Left cardiac atrium (tissue), 4 donors: ENCODE measurements at places on chromosomes 7 and 10. TPM values are rescaled to one million over a fixed set of nuclear protein-coding genes. Genes with fewer than 3 reads are reported as not detected.

The HOXA4 gene
- total RNA-seq = 0.97 TPM

The GIMAP1 gene
- total RNA-seq = 7.0 TPM

The CAMK1D gene
- 23.8 TPM for total RNA-seq

The MEOX2 gene
- 12.9 TPM for total RNA-seq

The GJD4 gene
- not detected for total RNA-seq

The HECW1 gene
- total RNA-seq = not detected

The RHOBTB1 gene
- total RNA-seq = 14.1 TPM

The CHST3 gene
- total RNA-seq = 40.0 TPM

The BTBD16 gene
- total RNA-seq = 0.37 TPM

The CPN1 gene
- total RNA-seq = not detected

The GRB10 gene
- 45.6 TPM for total RNA-seq

The CPEB3 gene
- total RNA-seq = 7.4 TPM

The KIF11 gene
- 1.6 TPM for total RNA-seq

The AKR1C1 gene
- 147 TPM for total RNA-seq

The ADAM12 gene
- 6.7 TPM for total RNA-seq

The CALHM3 gene
- total RNA-seq = not detected

The ADAM22 gene
- 4.3 TPM for total RNA-seq

The ANXA8L1 gene
- 5.1 TPM for total RNA-seq

The MUC3A gene
- 0.35 TPM for total RNA-seq

The PIK3CG gene
- 3.0 TPM for total RNA-seq

The PSD gene
- 2.3 TPM for total RNA-seq

The NACAD gene
- total RNA-seq = 3.9 TPM

The CXCL12 gene
- total RNA-seq = 213 TPM

The RELN gene
- 3.3 TPM for total RNA-seq

The SLC26A5 gene
- total RNA-seq = not detected

The CALD1 gene
- total RNA-seq = 181 TPM

The METTL27 gene
- total RNA-seq = 0.92 TPM

The LBX1 gene
- total RNA-seq = not detected

The PGAM2 gene
- 1,159 TPM for total RNA-seq

The ORAI2 gene
- total RNA-seq = 6.0 TPM

The TRIM4 gene
- total RNA-seq = 11.1 TPM

The PDK4 gene
- total RNA-seq = 129 TPM

The EVX1 gene
- total RNA-seq = not detected

The TMEM270 gene
- not detected for total RNA-seq

The FLNC gene
- total RNA-seq = 226 TPM

The SLC13A1 gene
- not detected for total RNA-seq

The FAM237B gene
- total RNA-seq = not detected

The NEUROD6 gene
- not detected for total RNA-seq

The FGFR2 gene
- total RNA-seq = 24.4 TPM

The MMRN2 gene
- 62.1 TPM for total RNA-seq

The ANKMY2 gene
- total RNA-seq = 25.1 TPM

The LIPF gene
- not detected for total RNA-seq

The TET1 gene
- 4.0 TPM for total RNA-seq

The IDE gene
- 46.1 TPM for total RNA-seq

The GLI3 gene
- total RNA-seq = 8.1 TPM

The FFAR4 gene
- 1.4 TPM for total RNA-seq

The ASZ1 gene
- not detected for total RNA-seq

The SPDYE5 gene
- not detected for total RNA-seq

The FAM25A gene
- not detected for total RNA-seq

The POLD2 gene
- total RNA-seq = 98.9 TPM

The LIPK gene
- not detected for total RNA-seq

The ICA1 gene
- total RNA-seq = 62.5 TPM

The PRPS1L1 gene
- total RNA-seq = not detected

The NCF1 gene
- total RNA-seq = 1.9 TPM

The SPDYE2 gene
- total RNA-seq = not detected

The DPP6 gene
- 0.56 TPM for total RNA-seq

The CREM gene
- 41.4 TPM for total RNA-seq

The ANKRD2 gene
- total RNA-seq = 11.8 TPM

The CLRN3 gene
- not detected for total RNA-seq
